T-helper 2 cell (primary cell): ENCODE measurements at places on chromosomes 16 and 17.
A peak's percentile ranks its signal among the peaks of the same experiment; 100 is the strongest.

DNA sequence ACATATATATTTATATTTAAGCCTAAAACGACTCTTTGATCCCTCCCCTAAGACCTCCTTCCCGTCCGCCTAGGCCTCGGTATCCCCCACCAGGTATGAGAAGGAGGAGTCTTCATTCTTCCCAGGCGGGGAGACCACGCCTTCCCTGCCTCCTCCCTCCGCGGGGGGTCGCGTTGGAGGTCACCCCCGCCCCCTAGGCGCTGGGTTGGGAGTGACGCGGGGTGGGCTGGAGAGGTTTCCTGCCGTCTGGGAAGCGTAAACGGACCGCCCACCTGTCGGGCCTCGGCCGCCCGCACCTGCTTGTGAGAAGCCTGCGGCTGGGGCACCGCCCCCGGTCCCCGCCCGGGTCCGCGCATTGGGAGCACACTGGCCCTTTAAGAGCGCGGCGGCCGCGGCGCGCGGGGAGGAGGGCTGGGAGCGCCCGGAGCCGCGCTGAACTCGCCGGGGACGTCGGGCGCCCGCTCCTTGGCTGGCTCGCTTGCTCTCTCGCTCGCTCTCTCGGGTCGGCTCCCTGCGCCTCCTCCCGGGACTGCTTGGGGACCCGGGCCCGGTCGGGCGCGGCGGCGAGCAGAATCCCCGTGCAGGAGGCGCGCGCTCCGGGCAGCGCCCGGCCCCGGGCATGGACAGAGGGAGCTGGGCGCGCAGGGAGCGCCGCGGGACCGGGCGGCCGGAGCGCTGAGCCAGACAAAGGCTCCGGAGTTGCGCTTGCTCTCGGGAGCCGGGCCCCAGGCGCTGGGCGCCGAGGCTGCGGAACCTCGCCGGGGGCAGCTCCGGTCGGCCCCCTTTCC, at the start of gene MMP15:
Gene MMP15 (plus strand): TSS at position 404 of the 788 bp plus-strand sequence. CDS start 597 bp downstream, outside the sequence.
- DNase-seq: peak; percentile 54

GRCh38 chr17:13593021-13593751, 8.5 kb downstream of the HS3ST3A1 start:
- DNase-seq: no peak

GRCh38 chr17:39954876-39955275, 7.9 kb upstream of the GSDMA start:
- DNase-seq: no peak

- DNase-seq: no peak
Measured at GRCh38 chr17:1509290-1509881, 7.0 kb downstream of the INPP5K start.

DNA sequence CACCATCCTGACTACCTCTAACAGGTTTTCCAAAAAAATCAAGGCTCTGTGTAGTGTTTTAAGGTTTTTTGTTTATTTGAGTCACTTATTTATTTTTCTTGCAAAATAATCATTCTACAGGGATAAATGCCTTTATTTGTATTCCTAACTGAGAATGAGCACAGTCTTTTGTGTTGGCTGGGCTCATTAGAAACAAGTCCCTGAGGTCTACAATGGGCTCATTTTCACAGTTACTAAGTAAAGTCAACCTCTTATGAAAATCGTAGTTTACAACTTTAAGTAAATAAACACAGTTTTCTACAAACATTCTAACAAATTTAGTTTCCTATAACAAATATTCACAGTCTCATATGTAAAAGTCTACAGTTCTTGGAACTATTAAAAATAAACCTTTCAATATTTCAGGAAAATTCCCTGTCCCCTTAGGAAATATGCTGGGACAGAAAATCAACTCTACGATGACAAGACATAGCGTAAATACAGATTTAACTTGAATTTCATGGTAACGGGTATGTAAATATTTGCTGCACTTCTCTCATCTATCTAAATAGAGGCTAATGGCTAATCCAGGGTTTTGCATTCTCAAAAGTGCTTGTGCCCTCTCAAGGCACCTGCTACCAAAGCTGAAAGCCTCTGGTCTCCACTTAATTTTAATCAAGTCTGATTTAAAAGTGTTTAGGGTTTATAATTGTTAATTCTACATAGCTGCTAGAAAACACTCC, 31.5 kb upstream of the CDH5 start:
- no peak for DNase-seq

GRCh38 chr17:67364847-67365737, 1.3 kb downstream of the PSMD12 start:
- no peak for DNase-seq

DNA sequence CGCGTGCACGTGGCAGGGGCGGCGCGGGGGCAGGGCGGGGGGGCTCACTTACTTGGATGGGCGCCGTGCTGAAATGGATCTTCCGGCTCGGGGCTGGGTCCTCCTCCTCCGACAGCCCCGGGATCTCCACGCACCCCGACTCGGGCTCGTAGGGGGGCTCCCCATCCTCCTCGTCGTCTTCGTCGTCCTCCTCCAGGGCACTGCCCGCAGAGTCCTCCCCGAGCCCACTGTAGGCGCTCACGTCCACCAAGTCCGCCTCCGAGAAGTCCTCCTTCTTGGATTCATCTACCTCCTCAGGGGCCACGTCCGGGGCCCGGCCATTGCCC, 1.4 kb downstream of the PPP1R9B start:
- no peak for DNase-seq

DNA sequence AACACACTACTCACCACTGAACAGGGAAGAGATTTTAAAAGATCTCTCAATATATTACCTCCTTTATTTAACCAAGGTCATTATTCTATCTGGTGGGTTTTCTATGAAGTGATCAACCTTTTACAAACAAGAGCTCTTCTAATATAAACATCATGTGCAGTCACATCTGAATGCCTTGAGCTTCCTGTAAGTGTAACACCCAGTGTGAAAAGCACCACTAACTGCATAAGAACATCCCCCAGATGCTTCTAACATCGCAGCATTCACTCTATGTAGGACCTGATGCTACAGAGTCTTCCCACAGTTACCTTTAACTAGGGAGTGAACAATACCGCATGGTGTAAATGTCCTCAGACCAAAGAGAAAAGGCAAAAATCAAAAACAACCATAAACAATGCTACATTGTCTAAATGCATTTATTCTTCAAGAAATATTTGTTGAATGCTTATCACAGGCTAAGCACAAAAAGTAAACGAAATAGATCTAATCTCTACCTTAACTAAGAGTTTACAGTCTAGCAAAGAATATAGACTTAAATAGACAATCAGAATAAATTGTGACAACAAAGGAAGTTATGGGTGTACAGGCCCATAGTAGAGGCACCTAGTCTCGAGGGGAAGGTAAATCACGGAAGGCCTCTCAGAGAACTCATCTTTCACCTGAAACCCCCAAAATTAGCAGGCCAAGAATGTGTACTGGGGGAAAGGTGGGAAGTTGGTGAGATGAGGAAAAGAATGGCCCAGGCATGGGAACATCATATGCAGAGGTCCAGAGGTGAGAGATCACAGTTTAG, 16.2 kb downstream of the SKAP1 start:
- peak; percentile 72 for DNase-seq

DNA sequence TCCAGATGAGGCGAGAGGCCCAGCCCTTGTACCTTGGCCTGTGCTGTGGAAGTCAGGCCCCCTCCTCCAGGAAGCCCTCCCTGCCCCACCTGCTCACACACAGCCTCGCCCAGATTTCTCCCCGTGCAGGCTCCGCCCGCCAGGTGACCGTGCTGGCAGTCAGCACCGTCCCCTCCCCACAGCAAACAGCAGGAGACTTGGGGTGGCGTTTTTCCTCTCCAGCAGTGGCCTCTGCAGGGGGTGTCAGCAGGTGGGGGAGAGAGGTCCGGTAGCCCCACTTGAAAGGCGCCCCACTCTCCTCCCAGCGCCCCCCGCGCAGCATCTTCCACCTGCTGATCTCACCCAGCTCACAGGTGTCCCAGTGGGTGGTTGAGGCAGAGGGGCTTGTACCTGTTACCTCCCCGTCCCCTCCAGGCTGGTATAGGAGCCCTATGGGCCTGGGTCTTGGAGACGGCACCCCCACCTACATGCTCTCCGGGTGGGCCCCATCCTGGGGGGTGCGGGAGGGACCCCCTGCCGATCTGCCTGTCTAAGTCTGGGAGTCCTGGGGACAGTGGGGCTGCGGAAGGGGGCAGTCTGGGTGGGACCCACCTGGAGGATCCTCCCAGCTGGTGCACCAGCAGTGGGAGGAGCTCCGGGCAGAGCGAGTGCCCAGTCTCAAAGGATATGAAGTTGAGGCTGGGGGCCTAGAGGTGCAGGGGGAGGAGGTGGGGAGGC, 4.2 kb upstream of the C1QTNF8 start:
- no peak for DNase-seq

DNA sequence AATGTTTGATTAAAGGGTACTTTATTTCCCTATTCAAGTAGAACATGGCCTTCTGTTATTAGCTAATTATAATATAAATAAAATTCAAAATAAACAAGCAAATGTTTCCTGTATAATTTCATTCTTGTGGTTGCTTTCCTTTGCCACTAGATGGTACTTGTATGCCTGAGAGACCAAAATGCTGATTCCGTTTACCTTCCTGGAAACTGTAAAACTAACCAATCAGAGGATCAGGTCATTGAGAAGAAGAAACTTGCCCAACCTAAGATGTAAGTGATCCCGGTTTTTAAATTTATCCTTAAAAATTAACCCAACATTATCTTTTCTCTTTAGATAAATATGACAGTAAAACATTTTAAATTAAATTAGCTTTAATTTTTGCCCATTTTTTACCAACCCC, 8.1 kb upstream of the ABCA5 start:
- no peak for DNase-seq
